Stimulated activated CD8-positive, alpha-beta memory T cell treated with anti-CD3 and anti-CD28 coated beads, Interleukin-7, amount 100 ng/mL, for 48 hours (primary cell): ENCODE measurements at places on chromosomes 5 and 9.

DNA sequence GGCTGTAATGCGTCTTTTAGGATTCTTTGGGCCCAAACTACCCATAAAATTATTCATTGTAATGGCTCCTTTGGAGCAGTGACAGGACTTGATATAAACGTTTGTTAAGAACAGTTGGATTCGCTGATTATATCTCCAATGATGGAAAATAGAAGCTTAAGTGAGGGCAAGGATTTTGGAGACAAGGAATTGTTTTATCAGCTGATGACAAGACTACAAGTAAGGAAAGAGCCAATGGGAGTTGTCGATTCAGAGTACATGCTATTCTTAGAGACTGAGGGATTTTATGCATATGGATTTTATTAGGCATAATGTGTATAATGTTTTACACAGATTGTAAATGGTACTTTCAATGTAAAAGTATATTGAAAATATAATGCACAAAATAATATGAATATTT, 425.5 kb upstream of the RIOK2 start:
- DNase-seq, result no peak

GRCh38 chr9:23041466-23041865, 594.8 kb downstream of the DMRTA1 start:
- DNase-seq, result no peak

GRCh38 chr9:108467653-108468324, 388.0 kb downstream of the ACTL7B start:
- DNase-seq, result no peak

GRCh38 chr5:38891563-38891962, 45.8 kb downstream of the OSMR start:
- no peak for DNase-seq

- DNase-seq, result no peak
These were observed 56.6 kb downstream of the RCL1 start for GRCh38 chr9:4849369-4849768.

GRCh38 chr9:136050266-136050700, 44.8 kb downstream of the NACC2 start:
- DNase-seq, result no peak

DNA sequence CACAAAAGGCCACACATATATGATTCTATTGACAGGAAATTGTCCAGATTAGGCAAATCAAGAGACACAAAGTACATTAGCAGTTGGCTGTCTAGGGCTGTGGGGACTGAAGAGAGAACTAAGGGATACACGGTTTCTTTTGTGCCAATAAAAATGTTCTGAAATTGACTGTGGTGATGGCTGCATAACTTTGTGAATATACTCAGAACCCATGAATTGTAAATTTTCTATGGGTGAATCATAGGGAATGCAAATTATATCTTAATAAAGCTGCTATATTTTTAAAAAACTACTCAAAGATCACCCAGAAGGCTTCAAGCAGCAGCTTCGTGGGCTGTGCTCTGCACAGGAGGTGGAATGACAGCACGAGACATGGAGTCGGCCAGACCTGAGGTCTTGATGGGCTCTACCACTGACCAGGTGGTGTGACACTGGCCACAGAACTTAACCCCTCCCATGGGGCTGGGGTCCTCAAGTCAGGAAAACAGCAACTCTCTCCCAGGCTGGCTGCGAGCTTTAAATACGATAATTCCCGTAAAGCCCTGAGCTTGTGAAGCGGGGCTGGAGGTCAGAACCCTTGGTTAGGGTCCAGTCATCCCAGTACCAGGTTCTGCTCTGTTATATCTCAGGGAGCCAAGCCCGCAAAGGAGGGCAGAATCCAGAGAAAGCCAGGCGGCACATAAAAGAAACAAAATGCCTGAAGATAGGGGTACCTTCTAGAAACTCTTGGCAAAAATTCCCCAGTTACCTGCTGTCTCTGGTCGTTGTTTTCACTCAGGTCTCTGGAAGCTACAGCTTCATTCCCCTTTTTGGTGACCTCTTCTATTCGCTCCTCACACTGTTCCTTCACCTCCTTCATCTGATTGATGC, 59.1 kb downstream of the GOLM1 start:
- DNase-seq, result no peak

- no peak for DNase-seq
These were observed 67.8 kb downstream of the ZNF354C start for GRCh38 chr5:179128041-179128365.

- DNase-seq, result peak; percentile 20
These were observed 34.4 kb upstream of the RANBP6 start for GRCh38 chr9:6049798-6050197.

DNA sequence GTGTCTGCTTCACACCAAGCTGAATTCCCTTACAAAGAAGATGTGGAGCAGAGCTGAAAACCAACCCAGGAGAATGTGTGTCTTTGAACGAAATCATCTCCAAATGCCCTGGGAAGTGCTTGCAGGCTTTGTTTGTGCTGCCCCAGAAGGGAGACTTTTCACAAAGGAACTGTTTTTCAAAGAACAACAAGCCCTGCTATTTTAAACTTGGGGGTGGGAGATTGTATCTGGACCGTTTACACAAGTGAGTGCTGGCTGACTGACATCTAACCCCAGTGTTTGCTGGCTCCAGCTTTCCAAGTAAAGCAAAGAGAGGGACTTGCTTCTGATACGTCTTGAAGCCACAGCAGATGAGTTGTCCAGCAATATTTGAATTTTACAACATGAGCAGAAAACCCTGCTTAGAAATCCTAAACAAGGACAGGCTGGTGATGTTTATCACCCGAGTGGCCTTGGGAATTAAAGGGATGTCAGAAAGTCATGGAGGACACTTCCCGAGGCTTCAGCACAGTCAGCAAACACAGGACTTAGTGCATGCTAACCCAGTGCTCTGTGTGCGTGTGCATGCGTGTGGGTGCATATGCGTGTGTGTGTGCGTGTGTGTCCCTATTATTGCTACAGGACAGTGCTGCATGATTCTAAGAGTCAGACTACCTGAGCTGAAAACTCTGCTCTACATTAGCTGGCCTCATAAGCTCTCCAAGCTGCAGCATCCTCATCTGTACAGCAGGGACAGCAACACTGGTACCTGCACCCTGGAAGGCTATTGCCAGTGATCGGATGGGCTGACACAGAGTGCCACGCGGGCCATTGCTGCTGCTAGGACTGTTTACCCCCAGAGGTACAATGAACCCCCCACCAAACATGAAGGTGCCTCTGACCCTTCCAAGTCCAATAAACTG, 1.4 kb downstream of the ADAMTS12 start:
- no peak for DNase-seq

- no peak for DNase-seq
These were observed 90.8 kb downstream of the C5orf15 start for GRCh38 chr5:133877351-133878235.

DNA sequence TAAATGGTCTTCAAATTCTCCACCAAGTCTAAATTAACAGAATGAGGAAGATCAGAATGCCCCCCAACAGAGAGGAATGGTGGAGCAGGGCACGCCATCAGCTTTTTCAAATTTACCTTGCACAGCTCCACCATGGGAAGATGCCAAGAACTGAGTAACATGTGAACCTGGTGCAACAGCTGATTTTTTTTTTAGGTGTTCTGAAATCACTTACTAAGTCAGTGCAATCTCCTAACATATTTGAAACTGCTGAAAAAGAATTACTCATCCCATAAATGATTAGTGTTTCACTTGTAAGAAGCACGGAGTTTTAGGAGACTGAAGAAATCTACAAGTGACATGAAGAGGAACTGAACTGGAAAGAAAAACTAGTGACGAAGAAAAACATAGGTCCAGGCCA, 5.1 kb downstream of the TMEM245 start:
- no peak for DNase-seq

GRCh38 chr5:153676406-153676805, 185.9 kb downstream of the GRIA1 start:
- no peak for DNase-seq

DNA sequence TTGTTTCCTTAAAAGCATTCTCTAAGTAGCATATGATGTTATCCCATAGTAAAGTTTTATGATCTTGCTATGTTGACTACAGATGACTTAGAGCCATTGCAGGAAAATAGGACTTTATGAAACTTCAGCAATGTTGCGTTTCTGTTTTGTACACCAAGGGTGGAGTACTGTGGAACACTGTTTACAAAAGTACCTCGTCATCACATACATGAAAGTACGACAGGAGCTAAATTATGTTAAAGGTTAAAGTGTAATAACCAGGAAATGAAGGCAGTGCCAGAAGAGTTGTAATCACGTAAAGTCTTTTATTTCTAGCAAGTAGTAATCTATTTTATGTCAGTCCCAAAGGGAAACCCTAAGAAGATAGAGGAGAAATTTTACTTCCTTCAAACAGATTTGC, 50.9 kb downstream of the C9orf85 start:
- DNase-seq, result no peak

GRCh38 chr9:127567730-127568617, 44.1 kb upstream of the STXBP1 start:
- no peak for DNase-seq

DNA sequence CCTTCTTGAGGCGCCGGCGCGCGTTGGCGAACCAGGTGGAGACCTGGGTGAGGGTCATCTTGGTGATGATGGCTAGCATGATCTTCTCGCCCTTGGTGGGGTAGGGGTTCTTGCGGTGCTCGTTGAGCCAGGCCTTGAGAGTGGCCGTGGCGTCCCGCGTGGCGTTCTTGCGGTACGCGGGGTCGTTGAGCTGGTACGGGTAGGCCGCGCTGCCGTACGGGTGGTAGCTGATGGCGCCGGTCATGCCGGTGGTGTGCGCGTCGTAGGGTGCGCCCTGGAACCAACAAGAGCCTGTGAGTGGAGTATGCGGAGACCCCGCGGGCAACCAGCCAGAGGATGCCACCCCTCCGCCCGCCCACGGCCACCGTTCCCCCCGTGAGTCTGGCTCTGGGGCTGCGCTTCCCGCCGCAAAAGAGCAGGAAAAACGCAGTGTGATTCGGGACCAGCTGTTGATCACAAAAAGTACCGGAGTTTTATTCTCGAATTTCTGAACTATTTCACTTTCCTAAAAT, 1.9 kb downstream of the IRX2 start:
- DNase-seq, result no peak

DNA sequence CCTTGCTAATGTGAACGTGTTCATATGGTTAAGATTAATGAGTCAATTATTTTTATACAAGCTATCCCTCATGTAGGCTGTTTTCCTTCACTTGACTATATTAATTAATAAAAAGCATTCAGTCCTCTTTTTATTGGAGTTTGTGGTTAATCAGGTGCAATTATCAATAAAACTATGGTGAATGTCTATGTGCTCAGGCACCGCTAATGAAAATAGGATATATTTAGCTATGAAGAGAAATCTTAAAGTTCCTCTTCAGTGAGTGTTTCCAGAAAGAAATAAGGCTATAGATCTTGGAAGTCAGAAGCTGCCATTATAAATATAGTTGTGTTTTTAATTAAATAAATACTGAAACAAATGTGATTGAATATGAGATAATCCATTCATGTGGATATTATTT, 422.1 kb downstream of the DMAC1 start:
- DNase-seq, result no peak

DNA sequence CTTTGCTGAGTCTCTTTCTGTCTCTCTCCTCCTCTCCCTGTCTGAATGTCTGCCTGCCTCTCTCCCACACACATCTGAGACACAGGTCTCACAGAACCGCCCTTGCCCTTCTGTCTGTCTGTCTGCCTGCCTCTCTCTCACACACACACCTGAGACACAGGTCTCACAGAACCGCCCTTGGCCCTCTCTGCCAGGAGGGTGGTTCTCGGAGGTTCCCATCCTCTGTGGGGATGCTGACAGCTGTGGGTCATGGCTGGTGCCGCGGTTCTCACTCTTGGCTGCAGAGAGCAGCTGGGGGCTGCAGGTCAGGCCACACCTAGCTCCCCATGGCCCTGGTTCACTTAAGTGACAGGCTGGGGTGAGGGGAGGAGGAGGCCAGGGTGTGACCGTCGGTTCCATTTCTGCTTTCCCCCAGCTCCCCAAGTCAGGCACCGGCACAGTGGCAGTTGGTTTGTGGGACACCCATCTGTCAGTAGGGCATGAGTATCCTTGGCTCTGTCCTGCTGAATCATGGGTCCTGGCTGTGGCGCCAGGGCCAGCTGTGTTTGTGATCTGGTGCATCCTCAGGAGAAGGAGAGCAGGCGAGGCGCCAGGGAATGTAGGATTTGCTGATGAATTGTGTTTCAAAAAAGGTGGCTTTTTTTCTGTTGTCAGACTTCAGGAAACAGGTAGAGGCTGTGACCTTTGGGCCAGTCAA, 42.3 kb upstream of the CLPTM1L start:
- DNase-seq, result no peak

- DNase-seq, result no peak
These were observed 12.6 kb downstream of the DHX29 start for GRCh38 chr5:55294935-55295334.

DNA sequence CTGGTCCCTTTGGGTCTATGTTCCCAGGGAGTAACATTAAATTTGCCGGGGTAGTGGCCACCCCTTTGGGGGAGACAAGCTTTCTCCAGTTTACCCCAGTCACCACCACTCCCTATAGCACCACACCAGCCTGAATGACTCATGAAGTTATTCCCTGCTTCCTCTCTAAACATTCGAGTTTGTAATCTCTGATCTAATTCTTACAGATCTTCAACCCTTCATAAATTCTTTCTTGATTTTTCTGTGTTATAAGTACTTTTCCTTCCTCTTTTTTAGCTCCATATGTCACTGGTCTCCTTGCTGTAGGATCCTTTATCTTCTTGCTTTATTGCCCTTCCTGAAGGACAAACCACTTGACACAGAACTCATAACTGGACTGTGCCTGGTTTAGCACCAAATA, 55.6 kb downstream of the GNA14 start:
- DNase-seq, result no peak

DNA sequence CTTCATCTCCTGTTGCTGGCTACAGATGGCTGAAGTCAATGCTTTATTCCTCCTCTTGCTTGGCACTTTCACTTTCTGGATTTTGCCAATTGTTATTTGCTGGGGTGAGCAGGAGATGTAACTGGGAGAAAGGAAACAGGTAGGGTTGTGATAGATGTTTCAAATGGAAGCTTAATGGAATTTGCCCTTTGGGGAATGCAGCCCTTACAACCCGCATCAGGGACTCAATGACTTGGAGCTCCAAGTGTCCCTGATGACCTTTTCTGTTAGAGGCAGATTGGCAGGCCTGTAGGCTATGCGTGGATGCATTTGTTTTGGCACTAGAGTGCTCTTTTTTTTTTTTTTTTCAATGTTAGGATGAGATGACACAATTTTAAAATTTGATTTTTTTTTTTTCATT, 219.9 kb upstream of the GLRA1 start:
- no peak for DNase-seq

DNA sequence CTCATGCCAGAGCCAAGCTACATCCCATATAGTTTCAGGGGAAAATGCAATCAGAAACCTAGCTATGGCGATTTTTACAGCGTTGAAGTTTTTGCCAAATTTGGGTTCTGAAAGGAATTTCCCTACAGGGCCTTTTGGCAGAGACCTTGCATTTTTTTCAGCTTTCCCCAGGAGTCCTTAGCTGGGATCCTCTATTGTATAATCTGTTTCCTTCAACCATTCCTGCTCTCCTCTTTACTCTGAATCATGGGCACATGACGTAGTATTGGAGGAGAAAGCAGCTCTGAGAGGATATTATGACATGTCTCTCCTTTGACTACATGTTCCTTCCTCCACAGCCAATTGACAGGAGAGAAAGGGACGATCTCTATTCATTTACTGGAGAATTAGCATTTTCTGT, 118.5 kb upstream of the ERCC6L2 start:
- no peak for DNase-seq
